Stimulated activated CD8-positive, alpha-beta memory T cell treated with anti-CD3 and anti-CD28 coated beads, Interleukin-7, amount 100 ng/mL, for 48 hours (primary cell): ENCODE measurements at places on chromosomes 7 and 10.

DNA sequence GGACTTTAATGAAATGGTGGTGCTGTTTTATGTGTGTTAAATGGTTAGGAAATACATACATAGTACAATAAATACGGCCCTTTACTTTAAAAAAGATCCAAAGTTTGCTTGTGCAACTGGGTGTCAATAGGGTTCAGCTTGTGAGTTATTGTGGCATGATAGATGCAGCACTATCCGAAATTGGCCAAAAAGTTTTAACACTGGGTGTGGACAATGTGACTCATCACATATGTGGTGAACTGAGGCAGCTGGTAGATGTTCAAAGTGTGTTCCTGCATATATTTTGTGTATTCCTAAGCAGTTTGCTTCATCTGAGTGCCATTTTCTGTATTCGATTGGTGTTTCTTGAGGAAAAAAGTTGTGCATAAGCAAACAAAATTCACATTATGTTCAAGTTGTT lies 473.1 kb downstream of the KIF20B start:
- DNase-seq: no peak

DNA sequence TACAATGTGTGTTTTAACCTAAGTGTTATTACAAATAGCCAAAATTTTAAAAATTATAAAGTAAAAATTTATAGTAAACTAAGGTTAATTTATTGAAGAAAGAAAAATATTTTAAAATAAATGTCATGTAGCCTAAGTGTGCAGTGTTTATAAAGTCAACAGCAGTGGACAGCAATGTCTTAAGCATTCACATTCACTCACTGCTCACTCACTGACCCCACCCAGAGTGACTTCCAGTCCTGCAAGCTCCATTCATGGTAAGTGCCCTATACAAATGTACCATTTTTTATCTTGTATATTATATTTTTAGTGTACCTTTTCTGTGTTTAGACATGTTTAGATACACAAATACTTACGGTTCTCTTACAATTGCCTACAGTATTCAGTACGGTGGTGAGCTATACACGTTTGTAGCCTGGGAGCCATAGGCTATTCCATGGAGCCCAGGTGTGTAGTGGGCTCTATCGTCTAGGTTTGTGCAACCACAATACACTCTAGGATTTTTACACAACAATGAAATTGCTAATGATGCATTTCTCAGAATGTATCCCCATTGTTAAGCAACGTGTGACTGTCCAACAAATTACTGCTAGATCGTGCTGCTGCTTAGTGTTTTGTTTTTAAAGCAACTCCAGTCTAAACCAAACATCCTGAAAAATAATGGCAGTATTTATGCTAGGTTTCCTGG lies 108.9 kb upstream of the NAMPT start:
- no peak for DNase-seq

GRCh38 chr10:14875941-14876340 lies 2.7 kb upstream of the SUV39H2 start:
- DNase-seq: no peak

GRCh38 chr10:7279303-7279702 lies 131.5 kb downstream of the SFMBT2 start:
- no peak for DNase-seq

DNA sequence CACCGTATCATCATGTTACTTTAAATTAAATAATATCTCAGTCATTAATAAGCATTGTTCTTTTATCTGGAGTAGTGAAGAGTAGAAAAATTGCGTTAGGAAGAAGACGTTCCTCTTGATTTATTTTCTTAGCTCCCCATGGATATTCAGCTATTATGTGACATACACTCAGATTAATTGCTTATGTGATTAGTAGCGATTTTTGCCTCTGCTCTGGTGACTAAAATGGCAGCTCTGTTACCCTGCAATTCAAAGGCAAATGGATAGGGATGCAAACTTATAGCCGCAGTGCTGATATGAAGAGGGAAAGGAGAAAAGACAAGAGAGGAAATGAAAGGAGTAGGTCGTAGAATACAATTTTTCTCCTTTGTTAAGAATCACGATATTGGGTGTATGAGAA lies 188.4 kb upstream of the MALRD1 start:
- DNase-seq: no peak

DNA sequence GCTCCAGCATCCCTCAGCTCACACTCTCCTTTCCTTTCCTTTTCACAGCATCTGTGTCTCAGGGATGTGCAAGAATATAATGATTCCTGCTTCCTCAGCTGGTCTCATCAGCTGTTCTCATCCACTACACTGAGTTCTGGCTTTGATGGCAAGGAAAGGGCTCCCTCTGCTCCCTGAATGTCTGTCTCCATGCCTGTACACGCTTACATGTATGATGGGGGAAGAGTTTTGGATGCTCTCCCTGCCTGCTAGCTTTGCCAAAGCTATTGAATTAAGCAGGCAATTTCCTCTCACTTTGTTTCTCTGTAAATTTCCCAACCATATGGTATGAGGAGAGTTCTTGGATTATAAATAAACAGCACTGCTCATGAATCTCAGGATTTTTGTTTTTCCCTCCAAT lies 254.5 kb downstream of the SORCS3 start:
- DNase-seq: no peak

GRCh38 chr10:110211465-110211843 lies 4.0 kb downstream of the MXI1 start:
- DNase-seq: no peak

DNA sequence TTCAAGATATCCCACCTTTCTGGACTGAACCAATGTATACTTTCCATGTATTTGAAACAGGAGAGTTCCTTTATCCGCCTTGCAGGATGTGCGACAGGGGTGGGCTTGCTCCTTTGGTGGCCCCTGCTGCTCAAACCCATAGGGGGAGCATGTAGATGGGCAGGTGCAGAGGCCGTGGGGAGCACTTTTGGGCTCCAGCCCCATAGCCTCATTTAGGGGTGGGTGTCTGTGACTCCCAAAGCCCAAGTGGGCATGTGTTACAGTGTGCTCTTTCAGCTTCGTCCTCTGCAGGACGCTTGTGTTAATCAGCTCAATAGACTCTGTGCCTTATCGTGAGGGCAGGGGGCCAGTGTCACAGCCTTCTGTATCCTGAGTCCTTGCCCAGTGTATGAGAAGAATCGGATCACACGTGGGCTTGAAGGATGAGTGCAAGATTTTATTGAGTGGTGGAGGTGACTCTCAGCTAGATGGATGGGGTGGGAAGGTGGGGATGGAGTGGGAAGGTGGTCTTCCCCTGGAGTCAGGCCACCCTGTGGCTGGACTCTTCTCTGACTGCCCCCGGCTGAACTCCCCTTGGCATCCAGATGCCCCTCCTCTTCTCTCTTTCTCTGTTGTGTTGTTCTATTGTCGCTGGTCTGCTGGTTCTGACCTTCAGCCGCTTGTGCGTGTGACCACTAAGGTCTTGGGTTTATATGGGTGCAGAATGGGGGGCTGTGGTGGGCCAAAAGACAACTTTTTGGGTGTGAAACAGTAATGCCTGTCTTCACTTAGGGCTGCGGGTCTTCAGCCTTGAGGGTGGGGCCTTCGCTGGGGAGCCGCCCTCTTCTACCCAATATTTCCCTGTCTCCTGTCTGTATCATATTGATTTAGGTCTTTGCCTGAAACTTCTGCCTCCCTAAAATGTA lies 262.2 kb downstream of the GLRX3 start:
- DNase-seq: no peak

GRCh38 chr7:108296911-108297310 lies 159.3 kb downstream of the NRCAM start:
- DNase-seq: no peak

GRCh38 chr10:13939391-13939790 lies 352.6 kb downstream of the PRPF18 start:
- DNase-seq: no peak
